CD4-positive, alpha-beta T cell treated with Interferon alpha-2 for 1 hour (primary cell): ENCODE measurements at places on chromosomes 4 and X.

DNA sequence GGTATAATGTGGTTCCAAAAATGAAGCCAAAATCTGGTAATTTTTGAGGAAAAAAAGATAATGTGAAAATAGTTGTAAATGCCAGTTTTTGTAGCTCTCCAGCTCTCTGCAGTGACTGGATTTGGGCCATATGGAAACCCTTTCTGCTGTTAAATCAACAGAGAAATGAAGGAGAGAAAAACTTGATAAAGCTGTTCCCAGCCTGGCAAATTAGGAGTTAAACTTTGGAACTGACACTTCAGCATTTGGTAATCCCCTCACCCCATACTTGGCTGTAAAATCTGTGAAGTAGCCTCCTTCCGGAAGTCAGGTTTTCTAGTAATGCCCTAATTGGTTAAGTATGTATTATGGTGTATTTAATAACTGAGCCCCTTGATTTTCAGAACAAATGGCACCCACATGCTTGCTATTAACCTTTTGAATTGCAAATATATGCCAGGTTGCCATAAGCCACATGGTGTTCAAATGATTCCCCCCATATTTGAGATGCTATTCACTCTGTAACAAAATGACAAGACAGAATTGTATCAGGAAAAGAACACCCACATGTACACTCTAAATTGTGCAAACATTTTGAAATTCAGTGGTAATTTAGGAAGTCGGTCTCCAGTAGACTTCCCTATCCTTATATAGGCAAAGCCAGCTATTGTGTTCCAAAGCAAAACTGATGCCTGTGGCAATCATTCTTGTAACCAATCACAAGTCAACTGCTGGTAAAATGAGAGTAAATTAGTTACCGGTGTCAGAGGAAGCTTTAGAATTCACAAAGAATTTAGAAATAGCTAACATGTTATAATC is 96.3 kb upstream of the ADAMTS3 start:
- no peak for DNase-seq

DNA sequence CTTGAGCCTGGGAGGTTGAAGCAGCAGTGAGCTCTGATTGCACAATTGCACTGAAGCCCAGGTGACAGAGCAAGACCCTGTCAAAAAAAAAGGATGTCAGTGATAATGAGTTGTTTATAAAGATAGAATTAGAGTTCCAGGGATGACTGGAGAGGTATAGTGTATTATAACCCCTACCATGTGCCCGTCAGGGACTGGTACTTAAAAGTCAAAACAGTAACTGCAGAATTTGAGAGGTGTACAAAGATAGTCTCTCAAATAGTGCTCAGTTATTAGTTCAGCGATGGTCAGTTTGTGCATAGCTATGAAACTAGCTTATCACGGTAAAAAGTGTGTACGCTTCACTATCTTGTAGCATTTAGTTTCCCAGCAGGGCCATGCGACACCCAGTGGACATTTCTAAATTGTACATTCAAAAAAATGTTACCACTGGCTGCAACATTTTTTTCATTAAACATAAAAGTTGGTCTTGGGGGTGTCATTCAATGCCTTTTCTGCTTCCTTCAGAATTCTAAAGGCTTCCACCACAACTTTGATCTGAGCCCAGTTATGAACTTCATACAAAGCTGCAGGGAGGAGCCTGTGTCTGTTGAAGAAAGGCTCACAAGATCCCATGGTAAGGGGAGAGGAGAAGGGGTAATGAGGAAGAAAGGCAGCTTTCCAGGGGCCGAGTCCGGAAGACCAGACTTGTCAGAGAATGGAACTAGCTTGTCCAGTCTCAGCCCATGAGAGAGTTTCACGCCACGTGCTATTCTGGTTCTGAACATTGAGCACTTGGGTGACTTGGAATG is 9.2 kb upstream of the GYG2 start:
- DNase-seq, result no peak

DNA sequence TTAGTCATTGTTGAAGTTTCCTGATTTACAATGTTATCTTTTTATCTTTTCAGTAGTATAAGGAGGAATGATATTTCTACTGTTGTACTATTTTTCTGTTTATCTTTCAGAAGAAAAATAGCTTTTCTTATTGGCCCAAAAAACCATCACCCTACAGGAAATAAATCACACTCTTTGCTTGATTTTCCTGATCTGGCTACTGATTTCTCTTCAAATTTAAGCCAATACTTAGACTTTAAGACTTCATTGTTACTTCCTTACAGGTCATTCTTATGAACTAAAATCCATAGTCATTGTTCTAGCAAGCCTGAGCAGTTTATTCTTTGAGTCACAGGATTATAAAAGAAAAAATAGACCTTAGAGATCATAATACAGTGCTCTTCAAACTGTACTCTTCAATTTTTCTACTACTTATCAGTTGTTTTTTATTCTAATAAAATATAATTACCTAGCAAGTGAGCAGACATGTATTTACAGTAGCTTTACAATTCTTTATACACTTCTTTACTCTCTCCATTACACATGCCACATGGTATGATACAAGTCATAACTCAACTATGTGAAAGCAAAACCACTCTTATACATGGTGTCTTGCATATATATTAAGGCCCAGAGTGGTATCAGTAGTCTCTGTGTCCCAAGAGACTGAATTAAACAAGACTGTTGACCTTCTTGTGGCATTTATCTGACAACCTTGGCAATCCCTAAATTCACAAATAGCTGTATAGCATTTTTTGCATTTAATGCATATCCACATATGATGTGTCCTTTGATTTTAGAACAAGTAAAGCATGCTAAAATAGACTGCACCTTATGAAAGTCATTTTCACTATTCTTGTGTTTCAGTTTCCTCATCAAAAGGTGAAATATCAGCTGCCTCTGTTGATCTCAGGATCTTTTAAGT is 47.9 kb downstream of the TET2 start:
- no peak for DNase-seq

GRCh38 chr4:85391071-85391470 is 83.9 kb upstream of the ARHGAP24 start:
- no peak for DNase-seq
